ENCODE measurements at places on chromosomes 11 and 22.
A peak's percentile ranks its signal among the peaks of the same experiment; 100 is the strongest.

- no peak overlapping the region for H3K27ac ChIP-seq
- no peak overlapping the region for H3K4me3 ChIP-seq
- DNase-seq = no peak
- peaks cover 3% of the 10 kb centered on the region for H3K4me1 ChIP-seq
- peaks cover 3% of the 10 kb centered on the region for H3K36me3 ChIP-seq
These were observed 4.2 kb upstream of the SYN3 start for GRCh38 chr22:33062361-33062760.

- peaks cover 44% of the 10 kb centered on the region for H3K36me3 ChIP-seq
- no peaks in the 10 kb centered on the region for H3K27me3 ChIP-seq
- DNase-seq = no peak
These were observed 123.4 kb downstream of the ETS1 start for GRCh38 chr11:128463979-128464378.

DNA sequence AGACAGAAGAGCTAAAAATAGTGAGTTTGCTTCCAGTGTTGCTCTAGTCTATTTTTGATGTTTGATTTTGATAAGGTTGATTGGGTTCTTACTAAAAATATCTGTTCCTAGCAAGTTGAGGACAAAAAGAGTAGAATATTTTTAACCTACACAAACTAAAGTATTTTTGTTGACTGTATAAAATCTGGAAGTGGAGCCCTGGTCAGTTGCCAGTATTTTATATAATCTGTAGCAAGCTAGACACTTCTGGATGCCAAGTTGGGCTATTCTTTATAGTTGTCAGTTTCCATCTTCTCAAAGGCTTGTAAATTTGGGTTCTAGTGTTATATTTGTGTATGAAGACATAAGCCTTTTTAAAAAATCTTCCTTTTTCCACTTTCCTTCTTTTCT is 56.7 kb downstream of the HSD17B12 start:
- H3K27me3 ChIP-seq = no peaks in the 10 kb centered on the region
- DNase-seq = no peak
- H3K27ac ChIP-seq = peak overlapping the region; percentile 94
- H3K36me3 ChIP-seq = peaks cover 5% of the 10 kb centered on the region
- peaks cover 40% of the 10 kb centered on the region for H3K4me1 ChIP-seq
- peak overlapping the region; percentile 45 for H3K4me3 ChIP-seq

GRCh38 chr11:73223998-73224730 is 6.1 kb downstream of the P2RY2 start:
- H3K27ac ChIP-seq = no peak overlapping the region
- peaks cover under 1% of the 10 kb centered on the region for H3K4me1 ChIP-seq
- DNase-seq = peak; percentile 64
- no peaks in the 10 kb centered on the region for H3K36me3 ChIP-seq
- no peak overlapping the region for H3K4me3 ChIP-seq

DNA sequence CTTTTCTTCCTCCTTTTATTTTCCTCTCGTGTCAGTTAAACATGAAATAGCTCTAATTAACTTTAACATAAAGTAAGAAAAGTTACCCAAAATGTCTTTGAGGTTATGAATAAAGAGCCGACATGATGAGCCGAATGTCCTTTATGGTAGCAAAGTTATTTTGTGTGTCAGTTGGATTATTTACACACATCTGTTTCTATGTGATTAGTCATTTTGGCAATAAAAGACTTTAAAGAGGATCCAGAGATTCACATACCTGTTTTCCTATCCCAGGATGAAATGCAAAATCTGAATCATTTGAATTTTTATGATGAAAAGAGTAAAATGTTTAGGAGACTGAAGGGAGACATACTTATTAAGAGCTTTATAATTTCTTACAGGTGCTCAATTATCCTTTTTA is 34.0 kb upstream of the TECTA start:
- H3K36me3 ChIP-seq = peaks cover 29% of the 10 kb centered on the region
- DNase-seq = no peak
- no peak overlapping the region for H3K4me3 ChIP-seq
- H3K4me1 ChIP-seq = peaks cover 6% of the 10 kb centered on the region
- H3K27ac ChIP-seq = no peak overlapping the region

DNA sequence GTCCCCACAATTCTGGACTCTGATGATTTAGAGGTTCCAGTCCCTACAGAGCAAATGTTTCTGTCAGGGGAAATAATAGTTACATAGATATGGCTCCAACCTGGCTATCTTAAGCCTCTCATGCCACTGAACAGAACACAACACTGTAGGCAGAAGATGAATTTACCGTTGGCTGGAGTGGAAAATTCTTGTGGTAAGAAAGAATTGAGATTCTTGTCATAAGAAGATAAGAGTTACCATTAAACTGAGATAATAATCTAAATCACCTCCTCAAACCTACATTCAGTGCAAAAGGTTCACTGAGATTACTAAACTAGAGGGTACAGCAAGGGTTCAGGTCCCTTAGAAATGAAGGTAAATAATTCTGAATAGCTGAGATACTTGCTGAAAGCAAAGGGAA is 10.1 kb upstream of the NAALAD2 start:
- H3K27me3 ChIP-seq = no peaks in the 10 kb centered on the region
- no peak overlapping the region for H3K4me3 ChIP-seq
- no peak for DNase-seq
- no peaks in the 10 kb centered on the region for H3K36me3 ChIP-seq

DNA sequence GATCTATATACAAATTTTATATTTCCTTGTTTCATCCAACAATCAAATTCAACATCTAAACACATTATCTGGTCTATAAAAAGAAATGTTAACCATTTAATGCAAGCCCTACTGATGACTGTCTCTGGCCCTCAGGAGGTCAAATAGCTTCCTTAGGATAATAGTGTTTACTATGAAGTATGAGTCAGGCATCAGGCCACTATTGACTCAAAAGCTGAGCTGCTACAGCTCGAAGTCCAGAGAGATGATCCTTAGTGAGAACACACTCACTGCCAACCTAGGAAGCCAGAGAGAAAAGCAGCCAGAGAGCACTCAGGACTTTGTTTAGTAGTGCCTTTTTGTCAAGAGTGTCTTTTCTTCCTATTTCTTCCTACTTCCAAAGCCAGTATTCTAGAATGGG is 171.8 kb downstream of the SOX6 start:
- H3K27ac ChIP-seq = no peak overlapping the region
- H3K27me3 ChIP-seq = no peaks in the 10 kb centered on the region
- H3K36me3 ChIP-seq = peaks cover 2% of the 10 kb centered on the region
- H3K4me1 ChIP-seq = peaks cover 24% of the 10 kb centered on the region

DNA sequence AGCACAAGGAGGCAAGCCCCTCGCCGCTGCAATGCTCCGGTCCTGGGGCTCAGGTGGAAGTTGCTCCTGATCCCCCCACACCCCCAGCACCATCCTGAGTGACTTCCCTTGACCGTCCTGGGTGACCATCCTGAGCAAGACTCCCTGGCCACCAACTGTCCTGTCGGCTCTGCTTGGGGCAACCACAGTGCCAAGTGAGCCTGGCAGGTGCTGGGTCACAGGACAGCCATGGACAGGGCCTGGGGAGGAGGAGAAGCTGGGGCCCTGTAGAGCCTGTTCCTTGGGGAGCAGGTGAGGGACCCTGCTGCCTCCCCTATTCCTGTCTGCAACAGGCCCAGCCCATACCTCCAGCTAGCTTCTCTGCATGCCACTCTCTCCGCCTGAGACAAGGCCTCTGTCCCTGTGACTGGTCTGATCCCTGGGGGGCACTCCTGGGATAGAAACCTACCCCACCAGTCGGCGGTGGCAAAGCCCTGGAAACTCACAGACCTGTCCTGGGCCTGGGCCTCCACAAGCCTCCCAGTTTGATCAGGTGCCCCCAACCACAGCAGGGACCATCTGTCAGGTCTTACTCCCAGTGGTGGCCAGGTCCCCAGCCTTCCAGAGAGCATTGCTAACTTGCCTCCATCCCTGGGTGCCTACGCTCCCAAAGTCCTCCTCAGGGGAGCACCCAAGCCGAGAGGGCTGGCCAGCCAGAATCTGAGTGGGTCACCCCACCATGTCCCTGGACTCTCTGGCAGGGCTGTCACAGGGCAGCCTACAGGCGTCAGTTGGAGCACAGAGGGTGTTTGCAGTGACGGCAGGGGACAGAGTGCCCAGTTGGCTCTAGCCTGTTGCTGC is 68.7 kb upstream of the WNT7B start:
- H3K27me3 ChIP-seq = no peaks in the 10 kb centered on the region
- peak overlapping the region; percentile 63 for H3K4me3 ChIP-seq
- peak overlapping the region; percentile 65 for H3K27ac ChIP-seq
- no peaks in the 10 kb centered on the region for H3K36me3 ChIP-seq
- peak; percentile 81 for DNase-seq

- no peak overlapping the region for H3K27ac ChIP-seq
- H3K4me1 ChIP-seq = no peaks in the 10 kb centered on the region
- peaks cover 8% of the 10 kb centered on the region for H3K36me3 ChIP-seq
- H3K27me3 ChIP-seq = no peaks in the 10 kb centered on the region
- no peak for DNase-seq
- H3K4me3 ChIP-seq = no peak overlapping the region
These were observed 314.6 kb downstream of the LARGE1 start for GRCh38 chr22:33605666-33606065.

GRCh38 chr22:36223504-36223903 is 15.8 kb downstream of the APOL2 start:
- DNase-seq = no peak
- no peak overlapping the region for H3K4me3 ChIP-seq

GRCh38 chr11:130832566-130833425 is 83.5 kb downstream of the SNX19 start:
- no peak for DNase-seq
- peaks cover 70% of the 10 kb centered on the region for H3K4me1 ChIP-seq
- H3K27me3 ChIP-seq = no peaks in the 10 kb centered on the region
- no peak overlapping the region for H3K4me3 ChIP-seq
- peak overlapping the region; percentile 90 for H3K27ac ChIP-seq

DNA sequence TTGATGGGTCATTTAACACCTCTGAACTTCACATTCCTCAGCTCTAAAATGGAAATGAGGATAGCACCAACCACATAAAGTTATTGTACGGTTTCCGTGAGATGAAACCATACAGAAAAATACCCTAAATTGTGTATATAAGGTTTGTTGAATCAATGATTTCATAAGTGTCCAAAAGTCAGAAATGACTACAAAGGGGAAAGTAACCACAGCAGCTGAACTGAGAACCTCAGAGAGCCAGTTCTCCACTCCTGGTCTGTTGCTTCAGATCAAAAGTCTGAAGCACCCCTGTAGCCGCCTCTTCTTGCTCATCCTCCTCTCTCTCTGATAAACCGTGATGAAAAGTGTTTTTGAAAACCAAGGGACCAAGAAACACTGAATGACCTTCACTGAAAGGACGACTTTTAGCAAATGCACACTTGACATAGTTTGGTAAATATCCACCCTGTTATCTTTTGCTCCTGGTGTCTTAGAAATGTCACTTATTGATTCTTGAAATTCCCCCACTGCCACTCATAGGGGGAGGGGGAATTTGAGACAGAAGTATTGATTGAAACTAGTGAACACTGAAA is 194.5 kb downstream of the NAV2 start:
- no peaks in the 10 kb centered on the region for H3K27me3 ChIP-seq
- H3K4me1 ChIP-seq = peaks cover 54% of the 10 kb centered on the region
- DNase-seq = no peak
- peaks cover 3% of the 10 kb centered on the region for H3K36me3 ChIP-seq
- H3K4me3 ChIP-seq = no peak overlapping the region

GRCh38 chr11:32829157-32829679 is 509 bp upstream of the PRRG4 start:
- DNase-seq = no peak
- peaks cover 12% of the 10 kb centered on the region for H3K4me1 ChIP-seq
- H3K27ac ChIP-seq = no peak overlapping the region
- H3K4me3 ChIP-seq = peak overlapping the region; percentile 73
- H3K27me3 ChIP-seq = peaks cover 44% of the 10 kb centered on the region

- H3K36me3 ChIP-seq = no peaks in the 10 kb centered on the region
- no peaks in the 10 kb centered on the region for H3K27me3 ChIP-seq
- H3K27ac ChIP-seq = no peak overlapping the region
- H3K4me1 ChIP-seq = peaks cover 6% of the 10 kb centered on the region
- no peak overlapping the region for H3K4me3 ChIP-seq
These were observed 2.2 kb downstream of the FXYD2 start for GRCh38 chr11:117822074-117823033.

- H3K4me3 ChIP-seq = no peak within 1 kb of the TSS
- H3K4me1 ChIP-seq = peaks cover 9% of the 10 kb centered on the region
- no peak within 1 kb of the TSS for H3K27ac ChIP-seq
- H3K36me3 ChIP-seq = peaks cover 2% of the 10 kb centered on the region
These were observed at the start of gene USH1C for GRCh38 chr11:17544181-17544622. USH1C (minus strand) TSS chr11:17544416; CDS start chr11:17544307, 109 bp downstream.

- no peak for DNase-seq
- H3K4me1 ChIP-seq = no peaks in the 10 kb centered on the region
- H3K36me3 ChIP-seq = no peaks in the 10 kb centered on the region
- H3K27me3 ChIP-seq = peaks cover 17% of the 10 kb centered on the region
- H3K27ac ChIP-seq = no peak overlapping the region
These were observed 60.0 kb downstream of the SLC22A12 start for GRCh38 chr11:64650923-64651523.

DNA sequence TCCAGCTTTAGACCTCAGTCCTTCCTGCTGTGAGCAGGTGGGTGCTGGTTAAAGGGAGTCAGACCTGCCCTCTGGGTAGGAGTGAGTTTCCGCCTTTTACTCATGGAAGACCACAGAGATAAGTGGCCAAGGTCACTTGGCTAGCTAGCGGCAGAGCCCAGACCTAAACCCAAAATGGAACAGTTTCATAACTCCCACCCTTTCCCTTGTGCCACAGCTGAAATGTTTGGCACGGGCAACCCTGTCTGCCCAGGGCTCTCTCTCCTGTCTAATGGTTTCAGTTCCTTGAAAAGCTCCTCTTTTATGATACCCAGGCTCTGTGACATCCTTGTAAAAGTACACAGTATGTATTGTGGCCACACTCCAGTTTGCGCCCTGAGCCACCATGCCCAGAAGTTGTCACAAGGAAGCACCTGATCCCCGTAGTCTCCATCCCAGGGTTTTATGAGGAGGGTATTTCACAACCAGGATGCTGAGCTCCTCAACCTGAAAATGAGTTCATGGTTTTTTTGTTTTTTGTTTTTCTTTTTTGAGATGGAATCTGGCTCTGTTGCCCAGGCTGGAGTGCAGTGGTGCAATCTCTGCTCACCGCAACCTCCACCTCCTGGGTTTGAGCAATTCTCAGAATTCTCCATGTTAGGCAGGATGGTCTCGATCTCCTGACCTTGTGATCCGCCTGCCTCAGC is 5.1 kb downstream of the MB start:
- H3K27me3 ChIP-seq = peaks cover 16% of the 10 kb centered on the region
- H3K4me3 ChIP-seq = no peak overlapping the region
- DNase-seq = no peak

Data from chondrocyte (in vitro differentiated cells).